Foreskin keratinocyte (primary cell): ENCODE measurements at places on chromosomes 12 and 14. TPM values are rescaled to one million over a fixed set of nuclear protein-coding genes. Genes with fewer than 3 reads are reported as not detected.

IL26 gene
- not detected in 2 replicates for total RNA-seq

SLCO1B1 gene
- total RNA-seq: not detected in 2 replicates

P2RX7 gene
- 0.10 and 0.28 TPM in 2 replicates for total RNA-seq

GARIN6 gene
- not detected in 2 replicates for total RNA-seq

BMAL2 gene
- 102 and 113 TPM in 2 replicates for total RNA-seq

TBX5 gene
- total RNA-seq: not detected in 2 replicates

PIWIL1 gene
- total RNA-seq: 0.04 and 0.14 TPM in 2 replicates

PTHLH gene
- total RNA-seq: 301 and 338 TPM in 2 replicates

PTPRQ gene
- not detected in 2 replicates for total RNA-seq

GNG2 gene
- 6.7 and 10.9 TPM in 2 replicates for total RNA-seq

ZCCHC8 gene
- 19.3 and 20.7 TPM in 2 replicates for total RNA-seq

OVCH1 gene
- total RNA-seq: not detected in 2 replicates

KRT72 gene
- not detected in 2 replicates for total RNA-seq
